Stimulated activated CD4-positive, alpha-beta T cell treated with anti-CD3 and anti-CD28 coated beads, Interleukin-12 subunit alpha, Interleukin-12 subunit beta, amount 100 ng/mL, for 4 hours (primary cell): ENCODE measurements at places on chromosomes 7 and 10.

GRCh38 chr10:2927958-2928840 lies 139.1 kb upstream of the PFKP start:
- peak; percentile 70 for DNase-seq

DNA sequence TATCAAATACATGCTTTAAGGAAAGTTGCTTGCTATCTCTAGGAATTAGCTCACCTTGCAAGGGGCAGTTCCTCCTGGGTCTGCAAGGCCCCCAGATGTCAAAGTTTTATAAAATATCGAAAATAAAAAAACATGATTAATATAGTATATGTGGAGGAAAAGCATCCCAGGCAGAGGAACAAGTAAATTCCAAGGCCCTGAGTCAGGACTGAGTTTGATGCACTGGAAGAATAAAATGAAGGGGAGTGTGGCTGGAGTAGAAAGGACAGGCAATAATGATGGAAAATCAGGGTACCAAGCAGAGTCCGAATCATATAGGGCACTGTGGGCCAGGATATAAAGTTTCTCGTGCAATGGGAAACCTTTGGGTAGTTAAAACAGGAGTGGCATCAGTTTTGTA lies 112.4 kb upstream of the EEPD1 start:
- DNase-seq = no peak

GRCh38 chr10:114885443-114885842 lies 52.6 kb upstream of the TRUB1 start:
- no peak for DNase-seq

GRCh38 chr10:131724891-131725580 lies 175.8 kb upstream of the PPP2R2D start:
- no peak for DNase-seq

- no peak for DNase-seq
Observed at GRCh38 chr7:132059141-132059540, 502.7 kb upstream of the PODXL start.

- DNase-seq = no peak
Observed at GRCh38 chr10:25745976-25746375, 188.1 kb upstream of the MYO3A start.

DNA sequence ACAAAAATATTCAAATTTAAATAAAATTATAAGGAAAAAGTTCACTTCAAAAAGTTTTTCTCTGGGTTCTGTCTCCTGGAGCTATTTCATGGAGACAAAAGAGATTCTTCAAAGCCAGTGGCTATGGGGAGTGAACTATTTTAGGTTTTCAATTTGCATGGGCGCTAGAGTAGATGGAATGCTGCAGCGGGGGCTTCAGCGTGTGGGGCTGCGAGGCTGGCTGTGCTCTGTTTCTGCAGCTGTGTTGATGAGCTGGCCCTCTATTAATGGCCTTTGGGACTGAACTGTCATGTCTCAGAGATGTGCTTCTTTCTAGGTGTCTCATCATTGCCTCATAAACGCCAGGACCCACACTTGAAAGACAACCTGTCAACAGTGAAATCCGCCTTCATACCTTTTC lies 108.4 kb upstream of the NPY start:
- DNase-seq = no peak

DNA sequence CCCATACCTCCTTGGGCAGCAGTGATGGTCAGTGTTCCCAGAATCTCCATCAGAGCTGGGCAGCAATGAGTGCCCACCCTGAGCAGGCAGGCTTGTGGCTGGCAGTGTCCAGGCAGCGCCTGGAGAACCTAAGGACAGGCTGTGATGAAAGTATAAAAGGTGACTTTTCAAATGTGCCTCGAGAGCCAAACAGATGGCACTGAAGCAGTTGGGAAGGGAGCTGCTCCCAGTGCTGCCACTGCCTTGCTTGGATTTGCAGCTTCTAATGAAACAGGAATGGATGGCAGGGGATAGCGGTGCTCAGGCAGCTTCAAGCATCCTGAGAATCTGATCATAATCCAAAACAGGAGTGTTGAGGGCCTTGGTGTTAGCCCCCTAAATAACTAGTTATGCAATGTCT lies 179.8 kb upstream of the AOAH start:
- DNase-seq = no peak

DNA sequence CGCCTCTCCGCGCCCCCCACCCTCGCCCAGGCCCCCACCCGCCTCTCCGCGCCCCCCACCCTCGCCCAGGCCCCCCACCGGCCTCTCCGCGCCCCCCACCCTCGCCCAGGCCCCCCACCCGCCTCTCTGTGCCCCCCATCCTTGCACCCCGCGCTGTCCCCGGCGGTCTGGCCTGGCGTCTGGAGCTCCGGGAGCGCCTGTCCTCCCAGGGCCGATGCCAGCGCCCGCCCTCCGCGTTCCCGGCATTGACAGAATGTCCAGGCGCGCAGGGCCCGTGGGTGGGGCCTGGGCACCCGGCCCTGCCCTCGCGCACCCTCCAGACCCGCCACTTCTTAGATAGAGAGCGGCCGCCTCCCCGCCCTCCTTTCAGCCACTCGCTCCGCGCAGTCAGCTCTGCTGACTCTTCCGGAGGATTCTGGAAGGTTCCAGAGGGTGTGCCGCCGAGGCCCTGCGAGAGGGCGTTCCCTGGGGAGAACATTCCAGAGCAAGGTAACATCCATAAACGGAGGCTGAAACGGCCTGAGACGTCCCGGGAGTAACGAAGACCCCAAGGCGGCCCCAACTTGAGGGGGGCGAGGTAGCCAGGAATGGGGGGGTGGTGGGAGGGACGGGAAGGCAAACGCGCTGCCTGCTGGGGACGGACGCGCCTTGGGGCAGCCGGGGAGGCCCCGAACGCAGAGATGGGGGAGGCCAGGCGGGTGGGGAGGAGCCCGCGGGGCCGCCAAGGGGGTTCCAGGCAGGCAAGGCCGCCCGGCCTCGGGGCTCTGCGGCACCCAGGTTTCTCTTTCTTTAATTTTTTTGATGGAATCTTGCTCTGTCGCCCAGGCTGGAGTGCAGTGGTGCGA lies 117.8 kb downstream of the DYNC2I1 start:
- DNase-seq = no peak

DNA sequence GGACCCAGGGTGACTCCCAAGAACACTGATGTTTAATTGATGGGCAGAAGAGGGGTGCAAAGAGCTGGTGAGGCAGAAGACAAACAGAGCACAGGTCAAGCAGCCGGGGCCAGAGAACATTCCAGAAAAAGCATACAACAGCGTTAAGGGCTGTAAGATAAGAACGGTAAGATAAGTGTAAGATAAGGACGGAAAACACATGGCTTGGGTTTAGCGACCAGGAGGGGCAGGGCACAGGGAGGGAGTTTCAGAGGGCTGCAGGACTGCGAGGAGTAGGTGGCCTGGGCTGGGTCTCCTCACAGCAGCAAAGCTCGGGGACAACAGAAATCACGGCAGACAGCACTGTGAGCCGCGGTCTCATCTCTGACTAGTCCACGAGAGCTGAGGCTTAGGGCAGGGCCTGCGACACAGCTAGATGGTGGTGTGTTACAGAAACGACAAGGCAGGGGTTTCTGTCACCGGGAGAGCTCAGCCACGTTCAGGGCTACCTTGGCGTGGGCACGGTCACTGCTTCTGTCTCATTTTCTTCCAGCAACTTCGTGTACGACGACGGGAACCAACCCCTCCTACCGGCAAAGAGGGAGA lies 24.6 kb downstream of the BRI3 start:
- no peak for DNase-seq

- DNase-seq = no peak
Observed at GRCh38 chr7:35691366-35691765, 3.6 kb downstream of the HERPUD2 start.

DNA sequence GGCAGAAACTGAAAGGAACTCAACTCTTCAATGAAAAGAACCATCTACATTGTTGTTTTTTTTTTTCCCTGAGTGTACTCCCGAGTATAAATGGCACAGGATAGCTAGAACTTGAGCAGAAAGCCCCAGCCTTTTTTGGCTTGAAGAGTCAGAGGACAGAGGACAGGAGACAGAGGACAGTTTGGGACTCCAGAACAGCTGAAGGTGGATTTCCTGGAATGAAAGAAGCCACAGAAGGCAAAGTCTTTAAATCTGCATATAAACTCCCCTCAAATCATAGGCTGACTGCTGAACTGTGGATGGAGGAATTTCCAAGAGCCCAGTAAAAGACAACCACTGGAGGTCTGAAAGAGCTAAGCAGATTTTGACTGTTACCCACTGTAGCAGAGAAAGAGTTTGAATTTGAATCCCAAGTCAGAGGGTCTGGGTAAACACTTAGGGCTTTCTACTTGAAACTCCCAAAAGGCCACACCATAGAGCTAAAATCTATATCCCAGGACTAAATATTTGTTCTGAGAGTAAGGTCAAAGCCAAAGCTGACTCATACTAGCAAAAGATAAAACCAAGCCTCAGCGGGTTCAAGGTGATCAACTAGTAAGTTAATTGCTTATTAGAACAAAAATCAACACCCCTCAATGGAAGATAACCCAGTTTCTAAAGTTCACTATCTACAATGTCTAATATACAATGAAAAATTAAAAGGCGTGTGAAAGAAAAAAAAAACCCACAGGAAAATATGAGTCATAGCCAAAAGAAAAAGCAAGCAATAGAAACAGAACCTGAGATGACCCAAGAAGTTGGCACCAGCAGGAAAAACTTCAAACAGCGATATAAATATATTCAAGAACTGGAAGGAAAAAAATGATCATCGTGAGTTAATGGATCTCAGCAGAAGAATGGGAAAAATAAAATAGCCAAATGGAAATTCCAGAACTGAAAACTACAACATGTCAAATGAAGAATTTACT lies 1.8 kb upstream of the OPN1SW start:
- no peak for DNase-seq

DNA sequence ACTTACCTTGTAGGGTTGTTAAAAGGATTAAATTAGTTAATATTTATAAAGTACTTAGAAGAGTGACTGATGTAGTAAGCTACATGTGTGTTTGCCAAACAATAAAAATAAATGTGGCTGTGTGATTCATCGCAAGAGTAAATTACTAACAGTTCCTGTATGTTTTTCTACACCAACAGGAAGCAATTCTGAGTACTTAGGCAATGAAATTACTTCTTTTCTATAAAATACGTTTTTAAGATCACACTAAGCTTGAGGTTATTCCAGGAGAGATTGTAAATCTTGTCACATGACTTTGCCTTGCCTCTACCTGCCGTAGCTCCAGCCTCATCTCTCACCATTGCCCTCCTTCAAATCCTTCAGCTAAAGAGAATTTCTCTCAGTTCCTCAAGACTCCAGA lies 18.1 kb upstream of the GSTK1 start:
- DNase-seq = no peak

GRCh38 chr10:44853796-44854195 lies 57.3 kb upstream of the TMEM72 start:
- no peak for DNase-seq

DNA sequence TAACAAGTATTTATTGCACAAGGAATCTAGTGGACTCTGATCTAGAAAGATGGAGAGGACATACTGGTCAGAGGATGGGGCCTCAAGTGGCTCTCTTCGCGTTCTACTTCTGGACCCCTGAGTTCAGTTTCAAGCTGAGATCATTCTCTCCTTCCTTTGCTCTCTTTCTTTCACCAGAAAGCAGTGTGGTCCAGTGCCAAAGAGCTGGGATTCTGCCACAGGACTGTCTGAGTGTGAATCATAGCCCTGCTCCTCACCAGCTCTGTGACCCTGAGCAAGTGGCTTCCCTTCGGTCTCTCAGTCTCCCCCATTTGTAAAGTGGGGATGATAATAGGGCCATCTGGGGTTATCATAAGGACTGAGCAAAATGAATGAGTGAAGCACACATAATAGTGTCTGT lies 715.2 kb downstream of the SUGCT start:
- DNase-seq = no peak

GRCh38 chr10:124559372-124560132 lies 97.9 kb downstream of the LHPP start:
- no peak for DNase-seq

- DNase-seq = no peak
Observed at GRCh38 chr7:151674161-151674920, 154.6 kb upstream of the RHEB start.
